HCT116 (cell line): ENCODE measurements at places on chromosomes 16 and 17. TPM values are rescaled to one million over a fixed set of nuclear protein-coding genes. Genes with fewer than 3 reads are reported as not detected.

DNA sequence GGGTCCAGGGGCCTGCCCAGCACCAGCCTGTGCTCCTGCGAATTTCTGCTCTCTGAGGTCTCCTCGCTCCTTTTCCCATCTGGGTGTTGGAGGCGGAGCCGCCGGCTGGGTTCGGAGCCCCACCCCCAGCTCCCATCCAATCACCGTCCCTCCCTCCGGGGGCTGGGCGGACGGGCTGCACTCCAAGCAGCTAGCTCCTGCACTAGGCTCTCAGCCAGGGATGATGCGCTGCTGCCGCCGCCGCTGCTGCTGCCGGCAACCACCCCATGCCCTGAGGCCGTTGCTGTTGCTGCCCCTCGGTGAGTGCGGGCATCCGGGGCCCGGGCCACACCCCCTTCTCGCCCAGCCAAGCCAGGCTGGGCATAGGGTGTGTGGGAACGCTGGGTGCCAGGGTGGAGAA lies at the start of gene NRN1L:
TSS of gene NRN1L (plus strand) at position 202 of the 400 bp plus-strand sequence. CDS start at position 221, 19 bp downstream.
- DNase-seq, result no peak

MRPL45 gene
- total RNA-seq, result 76.1 TPM

- DNase-seq, result no peak
These were observed 14.4 kb downstream of the GJD3 start for GRCh38 chr17:40349895-40350688.

- no peak for DNase-seq
These were observed 24.4 kb upstream of the CYTH1 start for GRCh38 chr17:78806451-78806850.

GRCh38 chr17:73532421-73532901 lies 111.8 kb downstream of the SDK2 start:
- no peak for DNase-seq

MAF gene
- total RNA-seq, result 0.27 TPM
